ENCODE measurements at places on chromosomes 7 and 10.

DNA sequence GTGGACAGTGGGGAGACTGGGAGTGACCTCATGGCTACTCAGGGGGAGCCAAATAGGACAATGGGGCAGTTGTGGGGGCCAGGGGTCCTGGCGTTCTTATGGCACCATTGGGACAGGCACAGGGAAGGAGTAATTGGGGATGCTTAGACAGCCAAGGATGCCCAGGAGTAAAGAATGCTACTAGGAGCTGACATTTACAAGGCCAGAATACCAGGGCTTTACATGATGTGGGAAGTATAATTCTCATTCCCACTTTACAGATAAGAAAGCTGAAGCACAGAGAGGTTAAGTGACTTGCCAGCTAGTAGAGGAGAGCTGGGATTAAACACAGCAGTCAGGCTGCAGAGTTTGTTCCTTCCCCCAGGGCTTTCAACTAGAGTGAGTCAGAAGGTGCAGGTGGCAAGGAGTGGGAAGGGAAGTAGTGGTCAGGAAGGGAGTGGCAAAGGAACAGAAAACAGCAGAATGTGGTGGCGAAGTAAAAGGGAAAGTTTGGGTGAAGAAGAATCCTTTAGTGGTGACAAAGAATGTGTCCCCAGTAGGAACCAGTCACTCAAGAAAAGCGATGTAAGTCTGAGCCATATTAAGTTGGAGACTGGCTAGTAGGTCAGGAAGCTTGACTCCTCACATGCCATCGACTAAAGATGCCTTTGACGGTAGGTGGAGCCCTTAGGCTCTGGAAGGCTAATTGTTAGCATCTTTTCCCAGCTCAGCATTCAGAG is 32.8 kb downstream of the CPVL start:
- DNase-seq, result no peak

DNA sequence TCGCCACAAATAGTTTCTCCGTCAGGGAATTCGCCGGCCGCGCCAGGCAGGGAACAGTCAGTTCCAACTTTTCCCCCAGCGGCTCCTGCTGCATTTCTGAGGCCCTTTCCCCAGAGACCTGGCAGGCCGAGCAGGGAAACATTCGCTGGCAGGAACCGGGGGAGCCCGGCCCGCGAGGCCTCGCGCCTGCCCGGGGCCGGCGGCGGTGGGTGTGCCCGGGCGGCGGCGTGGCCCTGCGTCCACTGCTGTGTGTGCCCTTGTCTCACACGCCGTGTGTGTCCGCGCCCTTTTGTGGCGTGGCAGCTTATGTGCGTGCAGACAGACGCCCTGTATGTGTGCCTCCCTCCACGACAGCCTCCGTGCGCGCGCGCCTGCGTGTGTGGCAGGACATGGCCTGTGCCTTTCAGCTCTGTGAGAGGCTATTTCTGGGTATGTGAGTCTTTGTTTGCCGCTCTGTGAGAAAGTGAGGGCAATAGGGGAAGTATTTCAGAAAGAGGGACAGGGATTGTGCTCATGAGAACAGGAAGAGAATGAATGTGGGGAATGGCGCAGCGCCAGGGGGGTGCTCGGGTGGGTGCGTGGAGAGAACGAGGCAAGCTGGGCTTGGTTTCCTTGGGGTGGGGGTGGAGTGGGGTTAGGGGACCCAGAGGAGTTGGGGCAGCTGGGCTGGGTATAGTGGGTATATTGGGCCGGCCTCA is 689 bp upstream of the SMARCD3 start:
- no peak for DNase-seq

DNA sequence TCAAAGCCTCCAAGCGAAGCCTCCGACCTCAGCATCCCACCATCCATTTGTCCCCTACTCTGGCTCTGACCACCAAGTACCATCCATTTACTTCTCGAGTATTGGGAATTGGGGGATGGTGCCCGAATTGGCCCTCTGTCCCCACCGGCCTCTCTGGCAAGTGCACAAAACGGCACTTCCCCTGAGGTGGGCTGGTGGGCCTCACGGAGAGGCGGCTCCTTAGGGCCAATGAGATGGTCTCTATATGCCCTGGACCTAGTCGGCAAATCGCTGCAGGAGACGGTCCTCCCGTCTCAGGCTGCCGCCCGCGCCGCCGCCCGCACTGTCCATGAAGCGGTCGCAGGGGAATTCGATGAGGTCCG is 2.8 kb downstream of the TRIL start:
- no peak for DNase-seq

GRCh38 chr10:34815185-34816084 is at the start of gene PARD3:
Gene PARD3 (minus strand): TSS chr10:34815296. CDS start chr10:34814995, 301 bp downstream.
- no peak for DNase-seq

DNA sequence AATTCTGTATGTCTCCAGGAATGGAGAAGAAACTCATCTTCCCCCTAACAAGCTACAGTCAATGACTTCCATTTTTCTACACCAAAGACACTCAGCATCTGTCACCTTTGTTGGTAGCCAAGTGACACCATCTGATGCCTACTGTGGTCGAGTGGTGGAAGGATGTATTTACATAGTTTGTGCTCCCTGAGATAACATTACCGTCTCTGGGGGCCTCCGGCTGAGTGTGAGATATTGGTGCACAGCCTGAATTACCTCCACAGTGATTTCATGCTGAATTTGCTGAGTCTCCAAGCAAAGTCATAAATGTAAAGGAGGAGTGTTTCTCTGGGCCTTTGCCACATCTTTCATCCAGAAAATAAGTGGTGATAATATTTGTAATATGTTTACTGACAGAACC is 114.0 kb downstream of the GRID1 start:
- no peak for DNase-seq

GRCh38 chr7:66921396-66921917 is 432 bp downstream of the TMEM248 start:
- no peak for DNase-seq

- DNase-seq, result no peak
Observed at GRCh38 chr7:119270644-119271043, 1002.3 kb upstream of the KCND2 start.

- no peak for DNase-seq
Observed at GRCh38 chr10:21944727-21945386, 58.7 kb downstream of the DNAJC1 start.

Measured in hypothalamus (tissue), 51 donors.